ENCODE measurements at places on chromosomes 16 and 17.

GRCh38 chr17:72786209-72786608 is 306.3 kb downstream of the SLC39A11 start:
- no peak for DNase-seq

GRCh38 chr17:43549496-43549895 is 3.4 kb upstream of the ETV4 start:
- no peak for DNase-seq

DNA sequence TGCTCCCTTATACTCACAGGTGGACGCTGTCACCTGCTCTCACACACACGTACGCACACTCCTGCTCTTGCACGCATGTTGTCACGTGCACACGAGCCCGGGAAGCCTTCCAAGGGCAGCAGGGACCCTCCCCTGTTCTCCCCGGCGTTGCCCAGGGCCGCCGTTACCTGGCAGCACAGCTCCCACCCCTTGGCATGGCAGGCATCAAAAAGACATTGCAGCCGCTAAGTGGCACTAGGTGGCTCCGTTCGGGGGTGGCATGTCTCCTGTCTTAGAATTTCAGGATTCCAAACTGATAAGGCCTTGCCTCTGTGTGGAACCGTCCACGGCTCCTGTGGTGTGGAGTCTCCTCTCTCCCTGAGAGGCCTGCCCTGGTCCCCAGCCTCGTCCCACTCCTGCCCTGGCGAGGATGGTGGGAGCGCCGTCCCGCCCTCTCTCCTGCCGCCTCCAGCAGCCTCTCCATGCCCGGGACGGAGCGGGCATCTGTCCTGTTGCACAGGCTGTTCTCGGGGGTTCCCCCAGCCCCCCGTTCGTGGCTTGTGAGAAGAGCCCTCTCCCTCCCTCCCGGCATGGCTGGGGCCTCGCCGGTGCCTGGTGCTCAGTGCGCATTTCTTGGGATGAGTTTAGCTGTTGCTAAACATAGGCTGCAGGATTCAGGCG is 126.7 kb upstream of the GSE1 start:
- DNase-seq = no peak

GRCh38 chr16:87295661-87296531 is 21.3 kb downstream of the C16orf95 start:
- DNase-seq = no peak

DNA sequence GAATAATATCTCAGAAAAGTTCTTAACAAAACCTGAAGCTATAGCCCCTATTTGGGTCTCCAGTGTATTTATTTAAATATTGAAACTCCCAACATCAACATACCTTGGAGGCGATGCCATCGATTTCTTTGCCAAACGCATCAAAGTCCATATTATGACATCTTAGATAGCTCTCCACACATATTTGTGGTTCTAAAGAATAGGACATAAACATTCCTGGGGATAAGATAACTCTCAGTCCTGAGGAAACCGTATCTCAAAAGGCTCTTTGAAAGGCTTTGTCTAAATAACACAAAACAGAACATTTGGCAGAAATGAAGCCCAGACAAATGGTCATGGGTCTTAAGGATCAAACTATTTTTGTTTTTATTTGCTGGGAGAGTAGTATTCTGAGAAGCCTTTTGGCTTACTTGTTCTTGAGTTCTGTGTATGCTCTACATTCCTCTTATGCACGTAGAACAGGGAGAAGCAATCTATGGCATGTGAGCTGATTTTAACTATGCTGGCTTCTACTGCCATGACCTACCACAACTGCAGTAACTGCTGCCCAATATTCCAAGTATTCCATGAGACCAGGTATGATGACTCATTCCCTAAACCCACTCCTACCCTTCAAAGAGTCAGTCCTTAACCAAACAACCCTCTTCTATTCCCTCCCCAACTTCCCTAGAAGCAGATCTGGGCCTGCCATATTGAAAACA is 279.0 kb upstream of the ZFHX3 start:
- no peak for DNase-seq

DNA sequence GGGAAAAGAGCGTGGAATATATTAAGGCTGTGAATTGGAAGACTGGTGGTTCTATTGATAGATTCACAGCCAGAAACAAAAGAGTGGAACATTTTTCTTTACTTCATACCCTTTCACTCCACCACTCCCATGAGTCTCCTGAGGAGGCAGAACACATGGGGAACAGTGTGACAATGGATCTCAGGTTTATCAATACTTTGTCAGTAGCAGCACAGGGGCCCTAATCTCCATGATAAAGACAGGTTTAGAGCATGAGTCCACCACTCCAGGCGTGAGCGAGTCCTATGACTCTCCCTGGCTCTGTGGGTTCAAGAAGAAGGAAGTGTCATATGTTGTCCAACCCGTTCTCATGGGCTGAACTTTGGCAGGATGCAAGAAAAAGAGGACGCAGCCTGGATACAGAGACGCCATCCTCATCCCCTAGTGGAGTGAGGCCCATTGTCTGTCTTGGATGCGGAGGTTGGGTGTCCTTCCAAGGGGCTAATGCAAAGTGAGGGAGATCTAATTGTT is 361.2 kb downstream of the TMEM114 start:
- no peak for DNase-seq

DNA sequence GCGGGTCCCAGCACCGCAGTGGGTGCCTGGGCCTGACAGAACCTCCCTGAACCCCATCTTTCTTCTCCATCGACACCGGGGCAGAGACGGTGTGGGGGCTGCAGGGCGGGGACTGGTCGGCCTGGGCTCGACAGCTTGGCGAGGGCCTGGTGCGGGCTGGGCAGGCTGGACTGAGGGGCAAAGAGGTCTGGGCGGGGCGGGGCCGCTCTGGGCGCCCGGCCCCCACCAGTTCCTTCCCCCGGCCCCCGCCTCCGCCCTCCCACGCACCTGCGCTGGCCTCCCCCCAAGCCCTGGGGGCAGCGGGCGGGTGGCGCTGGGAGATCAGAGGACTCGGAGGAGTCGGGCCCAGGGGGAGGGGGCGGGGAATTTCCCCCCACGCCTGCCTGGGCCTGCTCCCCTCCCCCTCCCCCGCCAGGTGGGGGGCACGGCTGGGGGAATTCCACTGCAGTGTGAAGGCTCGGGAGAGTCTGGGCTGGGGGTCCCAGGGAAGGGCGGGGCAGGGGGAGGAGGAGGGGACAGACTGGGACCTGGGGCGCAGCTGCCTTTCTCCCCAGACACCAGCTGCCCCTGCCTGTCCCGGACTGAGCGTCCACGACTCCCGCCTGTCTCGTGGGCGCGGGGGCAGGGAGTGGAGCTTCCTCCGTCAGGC is 877 bp upstream of the KREMEN2 start:
- DNase-seq = no peak

DNA sequence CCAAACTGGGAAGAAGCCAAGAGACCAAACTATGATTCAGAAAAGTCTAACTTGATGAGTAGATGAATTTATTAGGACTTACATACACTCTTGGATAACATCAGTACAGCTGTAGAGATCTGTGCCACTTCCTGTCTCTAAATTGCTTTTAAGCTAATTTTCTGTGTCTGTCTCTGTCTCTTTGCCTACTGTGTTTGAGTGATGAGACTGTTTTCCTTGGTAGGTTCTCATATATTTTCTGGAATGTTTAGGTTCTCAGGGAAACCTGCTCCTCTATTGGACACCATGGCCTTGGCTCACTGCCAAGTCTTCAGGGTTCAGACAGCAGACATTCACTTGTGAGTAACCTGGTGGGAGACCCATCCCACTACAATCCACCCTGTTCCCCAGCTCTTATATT is 103.5 kb upstream of the KIF2B start:
- DNase-seq = no peak

GRCh38 chr17:80080081-80080480 is 21.3 kb upstream of the GAA start:
- no peak for DNase-seq

GRCh38 chr16:27980919-27981700 is 82.4 kb downstream of the GSG1L start:
- DNase-seq = no peak

DNA sequence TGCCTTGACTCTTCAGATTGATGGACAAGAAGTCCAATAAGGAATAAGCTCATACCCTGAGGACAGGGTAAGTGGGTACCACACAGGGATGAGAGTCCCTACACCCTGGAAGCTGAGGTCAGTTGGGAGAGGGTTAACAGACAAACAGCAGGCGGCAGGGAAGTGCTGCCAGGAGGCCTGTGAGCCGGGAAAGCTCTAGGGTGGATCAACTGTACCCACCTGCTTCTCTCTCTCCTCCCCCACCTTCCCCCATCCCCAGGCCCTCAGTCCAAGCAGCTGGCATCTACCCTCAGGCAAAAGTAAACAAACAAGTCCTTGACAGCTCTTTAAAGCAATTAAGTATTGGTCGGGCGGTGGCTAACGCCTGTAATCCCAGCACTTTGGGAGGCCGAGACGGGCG is 20.7 kb upstream of the MYLK3 start:
- DNase-seq = no peak

- DNase-seq = no peak
Observed at GRCh38 chr16:55471448-55472097, 7.4 kb upstream of the MMP2 start.

- no peak for DNase-seq
Observed at GRCh38 chr16:46801428-46802049, 29.4 kb downstream of the C16orf87 start.

- DNase-seq = no peak
Observed at GRCh38 chr17:16378636-16379282, 2.1 kb upstream of the UBB start.

GRCh38 chr17:9279893-9280292 is 258.6 kb downstream of the NTN1 start:
- no peak for DNase-seq

DNA sequence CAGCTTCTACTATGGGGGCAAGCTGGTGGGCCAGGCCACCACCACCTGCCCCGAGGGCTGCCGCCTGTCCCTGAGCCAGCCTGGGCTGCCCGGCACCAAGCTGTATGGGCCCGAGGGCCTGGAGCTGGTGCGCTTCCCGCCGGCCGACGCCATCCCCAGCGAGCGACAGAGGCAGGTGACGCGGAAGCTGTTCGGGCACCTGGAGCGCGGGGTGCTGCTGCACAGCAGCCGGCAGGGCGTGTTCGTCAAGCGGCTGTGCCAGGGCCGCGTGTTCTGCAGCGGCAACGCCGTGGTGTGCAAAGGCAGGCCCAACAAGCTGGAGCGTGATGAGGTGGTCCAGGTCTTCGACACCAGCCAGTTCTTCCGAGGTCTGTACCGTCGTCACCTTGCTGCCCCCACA is 19.5 kb downstream of the IRF8 start:
- DNase-seq = no peak

GRCh38 chr17:8894202-8894671 is 26.8 kb upstream of the PIK3R6 start:
- no peak for DNase-seq

- no peak for DNase-seq
Observed at GRCh38 chr16:65574326-65574966, 452.6 kb upstream of the CDH11 start.

GRCh38 chr17:80153004-80153403 is 6.1 kb upstream of the EIF4A3 start:
- DNase-seq = no peak

DNA sequence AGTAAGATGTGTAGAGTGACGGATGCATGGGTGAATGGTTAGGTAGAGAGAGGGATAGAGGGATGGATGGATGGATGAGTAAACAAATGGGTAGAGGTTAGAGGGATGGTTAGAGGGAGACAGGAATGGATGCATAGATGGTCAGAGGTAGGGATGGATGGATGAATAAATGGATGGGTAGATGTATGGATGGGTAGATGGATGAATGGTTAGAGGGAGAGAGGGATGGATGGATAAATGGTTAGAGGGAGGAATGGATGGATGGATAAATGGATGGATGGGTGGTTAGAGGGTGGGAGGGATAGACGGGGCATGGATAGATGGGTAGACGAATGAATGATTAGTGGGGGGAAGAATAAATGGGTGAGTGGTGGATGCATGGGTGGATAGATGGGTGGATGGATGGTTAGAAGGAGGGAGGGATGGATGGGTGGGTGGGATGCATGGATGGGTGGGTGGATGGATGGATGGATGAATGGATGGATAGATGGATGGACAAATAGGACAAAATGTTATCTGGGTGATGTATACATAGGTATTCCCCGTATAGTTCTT is 29.2 kb upstream of the SNN start:
- no peak for DNase-seq

GRCh38 chr17:10649602-10650001 is 7.5 kb downstream of the MYH3 start:
- DNase-seq = no peak

Measured in NCI-H2081 treated with DMSO at 0.1 percent for 48 hours (cell line).